Neural crest cell (in vitro differentiated cells): ENCODE measurements at places on chromosomes 2 and 18.

DNA sequence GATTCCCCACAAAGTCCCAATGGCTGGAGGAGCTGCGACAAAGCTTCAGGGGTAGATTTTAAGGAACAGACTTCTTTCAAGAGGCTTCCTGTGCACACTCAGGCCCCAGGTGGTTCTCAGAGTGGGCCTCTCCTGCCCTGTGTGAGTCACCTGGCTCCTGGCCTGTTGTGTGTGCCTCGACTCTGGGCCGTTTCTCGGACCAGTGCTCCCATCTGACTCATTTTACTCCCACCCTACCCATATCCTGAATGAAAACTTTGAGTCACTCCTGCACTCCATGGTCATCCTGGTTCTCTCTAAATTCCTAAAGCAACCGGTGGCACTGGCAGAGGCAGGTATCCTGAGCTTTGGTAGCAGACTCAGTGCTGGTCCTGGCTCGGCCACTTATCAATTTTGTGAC, 84.1 kb downstream of the CELF4 start:
- DNase-seq, result no peak

GRCh38 chr18:47909484-47909883, 21.0 kb downstream of the SMAD2 start:
- DNase-seq, result no peak

DNA sequence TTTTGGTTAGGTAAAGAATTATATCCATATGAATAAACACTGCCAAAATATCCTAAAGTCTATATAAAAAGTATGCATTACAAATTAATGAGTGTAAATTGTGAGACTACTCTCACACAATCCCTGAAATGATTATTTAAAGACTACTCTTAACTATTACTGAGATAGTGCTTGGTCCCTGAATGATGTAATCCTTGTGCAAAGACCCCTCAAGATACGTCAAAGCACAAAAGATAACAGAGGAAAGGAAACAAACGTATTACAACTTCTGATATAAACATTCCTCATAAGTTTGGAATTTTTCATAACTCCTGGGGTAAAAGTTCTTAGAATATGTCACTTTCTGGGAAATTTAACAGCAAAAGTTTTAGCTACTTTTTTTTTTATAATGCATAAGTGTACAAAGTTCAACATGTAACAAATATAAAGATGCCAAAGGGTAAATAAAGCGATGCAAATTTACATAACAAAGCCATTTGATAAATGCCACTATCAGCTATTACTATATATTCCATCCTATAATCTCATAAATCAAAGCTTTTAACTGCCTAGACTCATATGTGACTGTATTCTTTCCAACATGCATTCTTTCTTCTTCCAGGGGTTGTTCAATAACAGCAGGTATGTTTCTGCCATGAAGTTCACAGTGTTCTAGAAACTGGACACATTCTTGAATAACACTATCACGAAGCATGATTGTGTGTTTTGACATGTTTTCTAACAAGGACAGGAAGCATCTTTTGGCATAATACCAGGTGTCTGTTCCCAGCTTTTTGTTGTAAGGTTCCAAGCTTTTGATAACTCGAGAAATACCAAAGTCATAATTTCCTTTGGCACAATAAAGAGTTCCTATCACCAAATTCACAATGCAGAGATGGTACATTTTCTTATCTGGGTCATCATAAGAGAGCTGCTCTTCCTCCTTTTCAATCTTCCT, 158.0 kb downstream of the AGPS start:
- DNase-seq, result no peak

- DNase-seq, result no peak
Measured at GRCh38 chr2:239793086-239793485, 232.1 kb downstream of the NDUFA10 start.

GRCh38 chr2:145108361-145108778, 588.5 kb upstream of the ZEB2 start:
- DNase-seq, result no peak

GRCh38 chr2:39504790-39505335, 67.8 kb upstream of the MAP4K3 start:
- DNase-seq, result no peak

GRCh38 chr2:24012521-24013188, 2.8 kb downstream of the MFSD2B start:
- no peak for DNase-seq

- no peak for DNase-seq
Measured at GRCh38 chr2:38467768-38468455, 90.8 kb upstream of the ATL2 start.

DNA sequence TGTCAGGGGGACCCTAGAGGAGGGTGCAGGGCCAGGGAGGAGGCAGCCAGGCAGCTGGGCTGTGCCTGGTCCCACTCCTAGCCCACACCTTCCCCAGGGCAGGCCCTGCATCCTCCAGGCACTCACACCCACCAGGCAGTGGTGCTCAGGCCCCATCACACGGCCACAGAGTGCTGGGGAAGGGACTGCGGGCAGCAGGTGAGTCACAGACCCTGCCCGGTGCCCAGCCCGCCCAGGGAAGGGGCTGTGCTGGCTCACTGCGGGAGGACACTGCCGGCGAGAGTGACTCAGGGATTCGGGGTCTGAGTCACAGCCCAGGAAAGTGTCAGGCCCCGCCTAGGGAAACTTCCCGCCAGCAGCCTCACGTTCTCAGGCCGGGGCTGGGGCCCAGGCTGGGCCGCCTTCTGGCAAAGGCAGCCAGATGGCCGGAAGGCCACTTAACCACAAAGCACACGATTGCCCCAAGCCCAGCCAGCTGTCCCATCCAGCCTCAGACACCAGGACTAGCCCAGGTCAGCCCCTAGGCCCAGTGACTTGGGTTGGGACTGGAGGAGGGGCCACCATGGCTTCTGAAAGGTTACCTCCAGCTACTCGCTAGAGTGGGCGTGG, 42.2 kb downstream of the BIN1 start:
- peak; percentile 22 for DNase-seq

DNA sequence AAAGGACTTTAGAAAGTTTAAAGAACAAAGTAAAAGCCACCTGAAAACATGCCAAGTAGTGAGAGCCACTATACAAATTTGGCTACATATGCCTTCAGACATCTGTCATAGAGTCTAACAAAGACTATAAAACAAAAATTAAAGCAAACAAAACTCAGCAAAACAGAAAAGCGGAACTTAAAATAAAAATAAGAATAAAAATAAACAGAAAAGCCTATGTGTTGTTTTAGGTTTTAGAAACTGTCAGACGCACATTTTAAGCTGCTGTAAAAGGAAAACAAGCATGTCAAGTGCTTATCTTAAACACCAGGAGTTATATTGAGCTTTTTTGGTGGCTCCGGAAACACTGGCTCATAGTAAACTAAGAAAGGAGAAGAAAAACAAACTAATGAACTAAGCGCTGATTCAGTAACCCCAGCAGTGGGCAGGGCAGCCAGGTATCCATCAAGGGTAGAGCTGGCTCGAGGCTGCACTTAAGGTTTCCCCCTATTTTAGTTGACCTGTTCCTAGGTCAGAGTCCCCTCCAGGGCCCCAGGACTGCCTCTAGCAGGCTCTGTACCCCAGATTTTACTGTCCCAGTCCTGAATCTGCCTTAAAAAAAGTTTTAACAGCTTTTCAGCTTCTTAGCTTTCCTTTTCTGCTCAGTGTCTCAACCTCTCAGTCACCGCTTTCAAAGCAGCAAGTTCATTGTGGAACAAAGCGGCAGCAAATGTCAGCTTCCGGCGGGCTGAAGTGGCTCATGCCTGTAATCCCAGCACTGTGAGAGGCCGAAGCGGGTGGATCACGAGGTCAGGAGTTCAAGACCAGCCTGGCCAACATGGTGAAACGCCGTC, 15.4 kb upstream of the RMC1 start:
- DNase-seq, result no peak

DNA sequence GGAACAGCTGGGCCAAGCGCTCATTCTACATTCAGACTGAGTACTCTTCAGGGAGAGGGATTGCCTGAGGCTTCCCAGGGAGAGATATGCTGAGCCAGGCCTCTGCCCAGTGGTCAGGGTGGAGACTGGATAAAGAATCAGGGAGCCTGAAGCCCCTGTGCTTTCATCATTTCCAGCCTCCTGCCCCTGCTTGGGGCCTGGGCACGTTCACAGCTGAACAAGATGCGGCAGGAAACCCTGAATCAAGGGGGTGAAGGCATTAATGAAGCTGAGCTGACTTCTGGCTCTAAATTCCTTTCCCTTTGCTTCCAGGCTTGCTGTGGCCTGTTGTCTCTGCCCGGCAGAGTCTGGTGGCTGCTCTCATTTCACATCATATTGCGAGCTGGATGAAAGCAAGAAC, 35.0 kb downstream of the RPL37A start:
- DNase-seq, result no peak

GRCh38 chr2:113700186-113700841, 56.1 kb downstream of the SLC35F5 start:
- DNase-seq, result no peak

- no peak for DNase-seq
Measured at GRCh38 chr2:228602288-228602687, 420.8 kb upstream of the SPHKAP start.

DNA sequence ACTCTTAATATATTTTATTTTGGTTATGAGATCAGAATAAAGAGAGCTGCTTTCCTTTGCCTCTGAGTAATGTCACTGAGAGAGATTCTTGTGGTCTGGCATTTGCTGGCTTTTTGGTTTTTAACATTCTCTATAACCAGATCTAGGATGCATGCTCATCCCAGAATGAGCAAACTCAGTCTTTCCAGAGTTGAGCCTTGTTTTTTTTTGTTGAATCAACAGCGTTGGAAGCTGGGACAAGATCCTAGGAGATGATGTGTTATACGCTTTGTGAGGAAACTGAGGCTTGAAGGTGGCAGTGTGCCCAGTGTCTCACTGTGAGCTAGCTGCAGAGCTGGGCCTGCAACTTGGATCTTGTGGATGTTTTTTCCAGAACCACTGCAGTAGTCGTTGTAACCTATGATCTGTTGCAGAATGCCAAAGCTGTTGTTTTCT, 19.5 kb downstream of the MYO1B start:
- no peak for DNase-seq

DNA sequence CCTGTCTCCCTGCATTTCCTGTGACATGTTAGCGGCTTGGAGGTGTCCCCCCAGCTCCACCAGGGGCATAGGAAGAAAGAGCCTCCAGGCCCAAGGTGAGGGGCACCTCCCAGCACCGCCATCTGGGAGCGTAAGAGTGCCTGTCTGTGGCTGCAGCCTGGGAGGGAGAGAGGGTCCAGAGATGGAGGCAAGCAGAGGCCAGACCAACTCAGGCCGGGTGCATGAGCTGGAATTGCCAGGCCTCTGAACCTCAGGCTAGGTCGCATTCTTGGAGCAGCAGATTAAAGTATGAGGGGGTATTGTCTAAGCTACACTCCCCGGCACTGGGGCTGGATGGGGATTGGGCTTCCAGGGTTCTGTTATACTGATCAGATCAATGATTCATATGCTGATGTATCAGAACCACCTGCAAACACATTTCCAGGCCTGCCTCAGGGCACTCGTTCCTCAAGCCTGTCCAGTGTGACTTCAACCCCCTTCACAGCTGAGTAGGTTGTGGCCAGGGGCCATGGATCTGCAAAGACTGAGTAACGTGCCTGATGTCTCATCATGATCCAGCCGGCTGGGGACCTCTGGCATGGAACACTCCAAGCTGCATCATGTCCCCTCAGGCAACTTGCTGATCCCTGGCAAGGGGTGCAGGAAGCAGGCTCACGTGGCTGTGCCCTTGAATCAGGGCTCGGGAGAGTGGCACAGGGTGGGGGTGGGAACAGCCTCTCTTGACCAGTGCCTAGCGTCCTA, 73.2 kb downstream of the HS1BP3 start:
- DNase-seq, result no peak

DNA sequence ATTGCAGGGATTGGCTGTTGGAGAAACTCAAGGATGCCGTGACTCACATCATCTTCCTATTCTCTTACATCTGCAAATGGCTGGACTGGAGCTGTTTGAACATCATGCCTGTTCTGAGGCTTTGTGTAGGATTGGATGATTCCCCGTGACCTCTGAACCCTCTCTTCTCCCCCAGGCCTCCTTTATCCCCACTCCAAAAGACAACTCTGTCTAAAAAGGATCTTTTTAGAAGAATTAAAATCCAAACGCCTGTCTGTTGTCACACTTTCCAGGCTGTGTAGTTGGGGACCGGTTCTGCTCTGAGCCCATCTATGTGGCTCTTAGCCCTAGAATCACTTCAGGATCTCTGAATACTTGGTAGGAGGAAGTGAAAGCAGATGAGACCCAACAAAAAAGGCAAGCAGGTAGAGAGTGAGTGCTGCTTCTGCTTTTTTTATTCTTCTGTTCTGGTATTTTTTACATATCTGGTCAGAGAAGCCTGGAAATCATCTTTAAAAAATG, 565 bp downstream of the SP140 start:
- no peak for DNase-seq

- no peak for DNase-seq
Measured at GRCh38 chr18:36638224-36638623, 190.6 kb downstream of the TPGS2 start.
